ENCODE measurements at places on chromosomes 16 and 17. TPM values are rescaled to one million over a fixed set of nuclear protein-coding genes. Genes with fewer than 3 reads are reported as not detected.

Gene UMOD
- total RNA-seq: not detected

Gene CAMKK1
- total RNA-seq: 3.3 TPM

Gene KRT28
- not detected for total RNA-seq

Gene ACE
- not detected for total RNA-seq

Gene CCDC200
- not detected for total RNA-seq

Gene PRR35
- 0.12 TPM for total RNA-seq

Gene QPRT
- 3.3 TPM for total RNA-seq
